CD4-positive, alpha-beta T cell treated with Interleukin-17A for 4 hours (primary cell): ENCODE measurements at places on chromosomes 7 and 10.

- DNase-seq = no peak
Measured at GRCh38 chr7:33760146-33760545, 145.2 kb upstream of the BMPER start.

DNA sequence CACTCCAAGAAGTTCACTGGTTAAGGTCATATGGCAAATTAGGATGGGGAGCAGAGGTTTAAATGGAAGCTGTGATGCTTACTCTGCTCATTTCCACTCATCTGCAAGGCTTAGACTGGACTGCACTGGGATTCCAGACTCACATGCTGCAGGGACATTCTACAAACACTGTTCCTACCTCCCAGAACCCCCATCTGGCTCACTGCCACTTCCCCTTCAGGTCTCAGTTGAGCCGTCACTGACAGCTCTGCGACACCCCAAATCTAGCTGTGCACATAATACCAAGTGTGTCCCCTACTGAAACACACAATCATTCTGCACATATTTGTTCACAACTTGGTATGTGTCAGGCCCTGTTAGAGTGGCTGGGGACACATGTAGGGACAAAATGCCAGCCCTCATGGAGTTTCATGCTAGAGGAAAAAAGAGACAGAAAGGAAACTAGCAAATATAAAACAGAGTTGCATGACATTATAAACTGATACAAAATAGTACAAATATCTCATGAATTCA, 5.4 kb downstream of the PRKCQ start:
- peak; percentile 45 for DNase-seq

DNA sequence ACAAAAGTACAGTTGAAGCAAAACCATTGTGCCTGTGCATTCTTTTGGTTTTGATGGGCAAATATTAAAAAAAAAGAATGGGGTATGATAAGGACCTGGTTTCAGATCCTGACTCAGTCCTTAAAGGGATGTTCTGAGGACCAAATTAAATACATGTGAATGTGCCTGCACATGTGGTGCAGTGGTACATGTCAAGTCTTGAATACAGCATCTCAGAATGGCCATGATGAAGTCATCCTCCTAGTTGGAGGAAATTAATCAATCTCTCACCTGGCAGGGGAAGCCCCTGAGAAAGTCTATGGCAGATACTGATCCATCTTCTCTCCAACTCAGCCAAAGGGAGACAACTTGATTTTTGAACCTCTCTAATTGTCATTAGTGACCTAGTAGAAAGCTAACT, 207.0 kb downstream of the SUGCT start:
- DNase-seq = no peak

- no peak for DNase-seq
Measured at GRCh38 chr7:144853542-144853941, 17.7 kb upstream of the TPK1 start.

GRCh38 chr10:101095550-101096213, 33.9 kb downstream of the KAZALD1 start:
- DNase-seq = peak; percentile 72

DNA sequence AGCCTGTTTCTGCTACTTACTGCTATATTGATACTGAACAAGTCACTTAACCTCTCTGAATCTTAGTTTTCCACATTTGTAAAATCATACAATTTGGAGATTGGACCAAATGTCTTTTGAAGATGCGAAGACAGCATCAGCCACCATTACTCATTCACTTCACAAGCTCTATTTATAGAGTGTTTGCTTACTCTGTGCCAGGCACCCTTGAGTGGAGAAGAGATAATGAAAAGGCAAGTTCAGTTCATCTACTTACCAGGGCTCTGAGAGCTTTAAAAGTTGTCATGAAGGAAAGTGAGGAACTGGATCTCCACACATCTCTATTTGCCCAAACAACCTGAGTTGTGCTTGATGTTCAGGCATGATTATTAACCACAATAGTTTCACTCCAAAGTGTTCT, 277.5 kb downstream of the CSTF2T start:
- no peak for DNase-seq

DNA sequence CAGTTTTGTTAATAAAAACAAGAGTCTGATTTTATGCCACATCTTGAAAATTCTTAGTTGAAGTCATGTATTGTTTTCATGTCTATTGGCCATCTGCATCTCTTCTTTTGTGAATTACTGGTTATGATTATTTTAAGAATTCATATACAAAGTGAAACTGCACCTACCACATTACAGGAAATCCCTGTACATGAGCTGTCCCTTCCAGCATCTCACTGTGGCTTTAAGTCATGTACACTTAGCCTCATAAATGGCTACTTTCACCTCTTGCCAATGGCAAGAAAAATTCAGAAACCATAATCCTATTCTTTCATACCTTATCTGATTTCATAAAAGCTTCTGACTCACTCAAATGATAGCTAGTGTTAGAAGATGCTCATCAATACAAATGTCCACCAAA, 48.6 kb downstream of the CRTAC1 start:
- DNase-seq = no peak

- DNase-seq = no peak
Measured at GRCh38 chr7:55441002-55441401, 75.9 kb downstream of the LANCL2 start.

- DNase-seq = no peak
Measured at GRCh38 chr7:157719705-157720655, 383.2 kb downstream of the DNAJB6 start.

DNA sequence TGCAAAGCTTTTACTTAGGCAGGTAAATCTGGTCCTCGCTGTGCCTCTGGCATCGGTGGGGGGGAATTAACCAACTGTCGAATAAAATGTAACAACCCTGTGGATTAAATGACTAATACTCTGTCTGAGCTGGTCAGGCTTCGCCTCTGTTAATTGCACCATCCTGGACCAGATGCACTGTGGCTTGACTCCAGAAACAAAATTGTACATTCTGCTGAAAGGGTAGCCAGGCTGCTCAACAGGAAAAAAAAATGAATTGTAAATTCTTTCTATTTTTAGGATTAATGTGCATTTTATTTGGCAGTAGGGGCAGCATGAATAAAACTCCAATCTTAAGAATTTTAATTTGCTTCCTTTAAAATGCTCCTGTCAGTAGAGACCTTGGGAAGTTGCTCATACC, 389.4 kb downstream of the SORCS1 start:
- DNase-seq = no peak

- no peak for DNase-seq
Measured at GRCh38 chr10:1241322-1241890, 185.2 kb downstream of the WDR37 start.

DNA sequence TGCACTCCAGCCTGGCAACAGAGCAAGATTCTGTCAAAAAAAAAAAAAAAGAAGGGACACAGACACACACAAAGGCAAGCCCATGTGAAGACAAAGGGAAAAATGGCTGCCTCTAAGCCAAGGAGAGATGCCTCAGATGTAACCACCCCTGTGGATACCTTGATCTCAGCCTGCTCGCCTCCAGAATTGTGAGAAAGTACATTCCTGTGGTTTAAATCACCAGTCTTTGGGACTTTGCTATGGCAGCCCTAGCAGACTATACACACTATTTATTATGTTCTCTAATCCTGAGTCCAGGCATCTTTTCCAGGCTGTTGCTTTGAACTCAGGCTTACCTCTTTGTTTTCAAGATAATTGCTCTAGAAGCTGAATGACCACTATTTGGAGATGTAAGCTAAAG, 494.3 kb downstream of the GALNT17 start:
- DNase-seq = no peak

GRCh38 chr10:114624951-114625780, 32.9 kb downstream of the ABLIM1 start:
- no peak for DNase-seq

DNA sequence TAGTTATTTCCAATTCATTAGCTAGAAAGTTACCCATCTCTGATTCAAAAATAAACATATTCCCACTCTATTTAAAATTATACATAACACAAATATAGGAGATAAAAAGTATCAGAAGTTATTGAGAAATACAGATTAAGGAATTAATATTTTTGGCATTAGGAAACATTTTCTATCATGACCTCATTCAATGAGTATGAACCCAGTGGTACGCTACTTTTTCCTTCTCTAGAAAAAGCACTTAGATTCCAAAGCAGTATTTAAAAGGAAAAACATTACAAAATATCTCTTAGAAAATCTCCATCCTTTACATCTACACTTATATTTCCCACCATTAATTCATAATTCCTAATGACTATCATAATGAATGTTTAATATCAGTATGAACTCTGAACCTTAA, 240.6 kb upstream of the GNAI1 start:
- DNase-seq = no peak

DNA sequence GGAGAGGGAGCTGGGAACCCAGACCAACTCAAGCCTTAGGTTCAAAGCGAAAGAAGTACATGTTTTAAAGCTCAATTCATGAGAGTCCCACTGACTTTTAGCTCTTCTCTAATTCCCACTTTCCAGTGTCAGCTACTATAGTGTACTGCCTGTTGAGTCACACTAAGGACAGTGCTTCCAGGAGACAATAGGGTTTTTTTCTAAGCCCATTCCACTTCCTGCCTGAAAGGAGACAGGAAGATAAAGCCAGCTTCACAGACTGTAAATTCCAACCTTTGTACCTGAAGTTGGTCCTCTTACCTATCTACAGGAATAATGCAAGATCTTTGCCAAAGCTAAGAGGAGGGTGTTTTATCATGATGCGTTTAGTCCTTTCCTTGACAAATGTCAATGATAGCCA, 4.4 kb downstream of the MSRB2 start:
- no peak for DNase-seq

GRCh38 chr7:82019551-82020475, 250.0 kb upstream of the HGF start:
- DNase-seq = no peak

GRCh38 chr10:55822096-55822495, 539.0 kb downstream of the ZWINT start:
- DNase-seq = no peak
